Hematopoietic multipotent progenitor cell treated with erythropoietin and hydrocortisone succinate and interleukin-3 and kit ligand, for 17 days (in vitro differentiated cells): ENCODE measurements at places on chromosomes 3 and 15.

GRCh38 chr15:64985366-64986033 lies 4.2 kb downstream of the SPG21 start:
- no peak for DNase-seq

GRCh38 chr3:162175878-162176277 lies 679.3 kb downstream of the OTOL1 start:
- DNase-seq: no peak

GRCh38 chr3:356952-357351 lies 160.4 kb downstream of the CHL1 start:
- no peak for DNase-seq

GRCh38 chr15:59221511-59222505 lies 15.2 kb downstream of the LDHAL6B start:
- no peak for DNase-seq

DNA sequence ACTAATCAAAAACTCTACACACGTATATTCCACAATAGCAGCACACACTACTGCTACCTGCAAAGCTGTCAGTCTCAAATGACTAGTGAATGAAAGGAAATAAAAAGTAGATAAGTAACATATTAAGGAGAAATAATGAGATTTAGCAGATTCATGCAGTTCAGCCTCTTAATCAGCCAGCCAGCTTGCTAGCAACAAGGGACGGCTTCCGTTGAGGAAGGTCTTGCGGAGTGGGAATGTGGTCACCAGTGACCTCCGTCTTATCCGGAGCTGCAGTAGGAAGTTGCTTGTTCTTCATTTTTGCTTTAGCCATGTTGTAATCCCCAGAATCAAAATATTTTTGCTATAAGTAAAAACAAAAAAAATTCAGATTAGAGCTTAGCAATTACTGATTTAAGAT lies 17.1 kb downstream of the ARPP19 start:
- no peak for DNase-seq

DNA sequence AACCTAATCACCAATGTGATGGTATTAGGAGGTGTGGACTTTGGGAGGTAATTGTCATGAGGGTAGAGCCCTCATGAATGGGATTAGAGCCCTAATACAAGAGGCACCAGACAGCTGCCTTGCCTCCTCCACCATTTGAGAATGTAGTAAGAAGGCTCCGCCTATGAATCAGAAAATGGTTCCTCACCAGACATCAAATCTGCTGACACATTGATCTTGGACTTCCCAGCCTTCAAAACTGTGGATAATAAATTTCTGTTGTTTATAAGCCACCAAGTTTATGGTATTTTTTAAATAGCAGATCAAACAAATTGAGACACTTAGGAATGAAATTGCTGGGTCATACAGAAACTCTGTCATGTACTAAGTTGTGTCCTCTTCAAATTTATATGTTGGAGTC lies 56.8 kb upstream of the COL6A5 start:
- DNase-seq: no peak

GRCh38 chr15:90907838-90908507 lies 4.9 kb downstream of the MAN2A2 start:
- no peak for DNase-seq

DNA sequence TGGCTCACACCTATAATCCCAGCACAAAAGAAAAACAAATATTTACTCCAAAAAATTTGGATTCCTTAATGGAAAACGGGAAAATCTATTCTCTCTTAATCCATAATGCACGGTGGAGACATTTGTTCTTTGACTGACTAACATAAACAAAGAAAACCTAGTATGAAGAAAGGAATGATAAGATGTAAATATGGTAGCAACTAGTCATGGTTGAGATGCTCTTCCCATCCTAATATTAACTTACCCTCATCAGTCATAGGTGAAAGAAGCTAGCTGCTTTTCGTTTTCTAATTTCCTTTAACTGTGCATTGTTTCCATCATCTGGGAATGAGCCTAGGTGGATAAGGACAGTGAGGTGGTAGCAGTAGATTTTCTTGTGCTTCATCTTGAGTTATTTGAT lies 22.0 kb downstream of the MAP4 start:
- DNase-seq: no peak
